ENCODE measurements at places on chromosomes 2 and 18.
A peak's percentile ranks its signal among the peaks of the same experiment; 100 is the strongest.

- peak; percentile 41 for DNase-seq
These were observed 1325.4 kb upstream of the ZEB2 start for GRCh38 chr2:145845207-145845894.

DNA sequence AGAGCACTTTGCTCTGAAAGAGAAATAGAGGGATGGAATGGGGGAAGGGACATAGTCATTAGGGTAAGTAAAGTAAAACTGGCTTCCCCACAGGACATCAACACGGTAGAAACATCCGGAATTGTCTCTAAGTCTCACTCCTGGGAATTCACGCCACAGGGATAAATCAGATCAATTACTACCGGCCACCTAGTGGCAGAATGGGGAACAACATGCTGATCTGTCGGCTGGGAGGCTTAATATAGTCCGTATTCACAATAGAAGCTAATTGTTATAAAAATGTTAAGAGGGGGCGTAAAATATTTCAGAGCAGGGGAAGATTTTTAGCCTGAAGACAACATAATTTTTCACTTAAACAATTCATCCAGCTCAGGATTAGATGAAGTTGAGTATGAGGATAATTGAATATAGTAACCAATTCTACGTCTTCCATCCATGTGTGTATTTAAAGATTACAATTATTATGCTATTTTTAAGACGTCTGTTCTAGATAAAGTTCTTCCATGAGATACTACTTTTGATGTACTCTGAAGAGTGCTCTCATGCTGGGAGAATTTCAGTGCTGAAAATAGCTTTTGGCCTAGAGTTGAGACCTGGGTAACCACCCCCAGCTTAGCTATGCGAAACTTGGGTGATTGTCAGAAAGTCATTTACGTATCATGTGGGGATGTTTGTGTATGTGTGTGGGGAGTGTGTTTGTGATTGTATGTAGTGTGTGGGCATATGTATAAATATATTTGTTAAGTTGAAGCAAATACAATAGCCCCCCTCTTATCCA, 65.7 kb downstream of the LRRTM1 start:
- DNase-seq = peak; percentile 2

GRCh38 chr2:217776631-217777030, 226.2 kb downstream of the TNS1 start:
- DNase-seq = no peak

- DNase-seq = no peak
These were observed 119.3 kb upstream of the MAPRE2 start for GRCh38 chr18:34921811-34922385.

- no peak for DNase-seq
These were observed 696.7 kb upstream of the SOX11 start for GRCh38 chr2:4995466-4995865.

DNA sequence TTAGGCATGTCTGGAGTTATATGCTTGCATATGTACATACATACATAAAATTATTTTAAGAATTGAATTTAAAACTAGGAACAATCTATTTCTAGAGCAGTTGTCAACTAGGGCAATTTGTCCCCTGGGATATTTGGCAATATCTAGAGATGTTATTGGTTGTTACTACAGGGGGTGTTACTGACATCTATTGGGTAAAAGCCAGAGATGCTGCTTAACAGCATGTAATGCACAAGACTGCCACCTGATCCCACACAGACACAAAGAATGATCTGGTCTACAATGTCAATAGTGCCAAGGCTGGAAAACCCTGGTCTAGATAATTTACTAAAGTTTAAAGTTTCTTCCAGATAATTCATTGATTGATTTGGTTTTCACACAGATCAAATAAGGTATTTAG, 185.3 kb downstream of the NYAP2 start:
- no peak for DNase-seq

- DNase-seq = no peak
These were observed 683.6 kb downstream of the CNTNAP5 start for GRCh38 chr2:124708661-124709060.

GRCh38 chr2:146489386-146489785, 1355.4 kb upstream of the ACVR2A start:
- no peak for DNase-seq

GRCh38 chr2:237403024-237403882, 10.7 kb downstream of the COL6A3 start:
- no peak for DNase-seq

DNA sequence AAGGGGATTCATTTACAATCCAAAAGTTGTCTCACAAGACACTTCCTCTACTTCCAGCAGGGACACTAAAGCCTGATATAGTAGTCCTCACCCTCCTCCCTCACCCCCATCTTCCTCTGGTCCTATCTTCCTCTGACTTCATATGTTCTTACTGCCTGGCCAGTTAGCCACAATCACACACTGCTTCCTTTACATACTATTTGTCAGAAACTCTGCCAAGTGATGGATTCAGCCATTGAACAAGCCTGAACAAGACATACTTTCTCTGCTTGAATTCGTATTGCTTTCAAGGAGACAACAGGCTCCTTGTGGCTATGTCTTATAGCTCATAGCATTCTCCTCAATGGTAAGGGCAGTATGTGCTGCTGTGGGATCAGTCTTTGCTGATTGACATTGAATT, 672.2 kb downstream of the BCL11A start:
- no peak for DNase-seq
